ENCODE measurements at places on chromosomes 16 and 17.
A peak's percentile ranks its signal among the peaks of the same experiment; 100 is the strongest.

DNA sequence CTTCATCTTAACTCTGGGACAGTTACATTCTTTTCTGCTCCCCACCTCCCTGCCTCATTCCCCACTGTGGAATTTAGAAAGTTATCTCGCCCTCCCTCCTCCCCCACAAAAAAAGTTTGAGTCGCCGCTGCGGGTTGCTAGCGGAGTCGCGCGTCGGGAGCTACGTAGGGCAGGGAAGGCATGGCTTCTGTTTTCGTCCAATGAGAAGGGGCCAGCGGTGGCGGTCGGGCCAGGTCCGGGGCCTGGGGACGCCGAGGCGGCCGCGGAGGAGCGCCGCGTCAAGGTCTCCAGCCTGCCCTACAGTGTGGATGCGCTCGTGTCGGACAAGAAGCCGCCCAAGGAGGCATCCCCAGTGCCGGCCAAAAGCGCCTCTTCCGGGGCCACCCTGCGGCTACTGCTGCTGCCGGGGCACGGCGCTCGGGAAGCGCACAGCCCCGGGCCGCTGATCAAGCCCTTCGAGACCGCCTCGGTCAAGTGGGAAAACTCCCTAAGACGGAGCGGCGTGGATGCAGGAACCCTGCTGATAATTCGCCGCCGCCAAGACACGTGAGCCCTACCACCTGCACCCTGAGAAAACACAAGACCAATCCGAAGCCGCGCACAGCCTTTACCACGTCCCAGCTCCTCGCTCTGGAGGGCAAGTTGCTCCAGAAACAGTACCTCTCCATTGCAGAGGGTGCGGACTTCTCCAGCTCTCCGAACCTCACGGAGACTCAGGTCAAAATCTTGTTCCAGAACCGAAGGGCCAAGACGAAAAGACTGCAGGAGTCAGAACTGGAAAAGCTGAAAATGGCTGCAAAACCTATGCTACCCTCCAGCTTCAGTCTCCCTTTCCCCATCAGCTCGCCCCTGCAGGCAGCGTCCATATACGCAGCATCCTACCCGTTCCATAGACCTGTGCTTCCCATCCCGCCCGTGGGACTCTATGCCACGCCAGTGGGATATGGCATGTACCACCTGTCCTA lies 8.9 kb downstream of the OR4D1 start:
- DNase-seq = peak; percentile 25

DNA sequence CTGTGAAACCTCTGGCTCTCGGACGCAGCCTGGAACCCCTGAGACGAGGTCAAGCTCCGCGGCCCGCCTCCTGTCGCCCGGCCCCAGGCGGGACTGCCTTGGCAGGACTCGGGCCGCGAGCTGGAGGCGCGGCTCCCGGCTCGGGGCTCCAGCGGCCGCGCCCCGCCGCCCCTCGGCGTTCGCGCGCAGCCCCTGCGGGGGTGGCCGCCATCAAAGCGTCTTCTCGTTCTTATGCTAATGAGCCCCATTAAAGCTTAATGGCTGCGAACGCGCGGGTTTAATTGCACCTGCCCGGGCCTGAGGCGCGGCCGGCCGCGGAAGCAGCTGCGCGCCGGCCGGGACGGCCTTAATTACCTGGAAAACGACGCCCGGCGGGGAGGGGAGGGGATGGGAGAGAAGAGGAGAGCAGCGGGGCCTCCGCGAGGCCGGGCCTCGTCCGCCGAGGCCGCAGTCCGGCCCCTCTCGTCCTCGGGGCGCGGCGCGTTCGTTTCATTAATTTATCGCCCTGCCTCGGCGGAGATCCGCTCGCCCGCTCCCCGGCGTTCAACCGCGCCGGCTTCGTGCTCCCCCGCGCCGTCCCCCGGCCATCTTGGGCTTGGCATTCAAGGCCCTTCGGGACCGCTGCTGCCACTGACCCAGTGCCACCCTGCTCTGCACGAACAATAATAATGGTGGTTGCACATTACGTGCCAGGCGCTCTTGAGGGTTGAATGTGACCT lies 19.2 kb downstream of the RAI1 start:
- DNase-seq = no peak

DNA sequence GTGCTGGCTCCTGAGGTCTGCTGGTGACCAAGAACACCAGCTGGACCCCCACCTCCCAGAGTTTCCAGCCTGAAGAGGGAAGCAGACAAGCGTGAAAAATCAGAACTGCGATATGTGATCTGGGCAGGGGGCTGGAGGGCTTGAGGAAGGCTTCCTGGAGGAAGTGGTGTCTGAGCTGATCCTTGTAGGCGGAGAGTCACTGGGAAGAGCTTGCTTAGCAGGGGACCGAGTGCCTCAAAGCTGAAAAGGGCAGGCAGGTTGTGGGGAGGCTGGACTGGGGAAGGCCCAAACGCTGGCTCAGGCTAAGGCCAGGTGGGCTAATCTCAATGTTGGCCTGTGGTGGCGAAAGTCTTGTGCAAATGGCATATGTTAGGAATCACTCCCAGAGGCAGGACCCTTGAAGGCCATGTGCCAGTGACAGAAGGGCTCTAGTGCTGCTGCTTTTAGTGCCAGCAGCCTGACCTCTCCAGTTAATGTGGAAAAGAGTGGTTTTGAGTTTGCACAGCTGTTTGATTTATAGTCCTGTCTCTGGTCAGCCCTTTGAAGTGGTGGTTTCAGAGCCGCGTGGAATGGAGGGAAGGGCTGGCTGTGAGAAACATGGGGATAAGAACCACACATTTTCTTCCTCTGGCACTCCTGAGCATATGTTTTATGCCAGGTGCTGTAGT lies 85.3 kb upstream of the LGALS9 start:
- no peak for DNase-seq

GRCh38 chr17:10292057-10292937 lies 80.5 kb downstream of the MYH13 start:
- no peak for DNase-seq

GRCh38 chr17:39867084-39867879 lies 720 bp upstream of the ZPBP2 start:
- DNase-seq = peak; percentile 34

DNA sequence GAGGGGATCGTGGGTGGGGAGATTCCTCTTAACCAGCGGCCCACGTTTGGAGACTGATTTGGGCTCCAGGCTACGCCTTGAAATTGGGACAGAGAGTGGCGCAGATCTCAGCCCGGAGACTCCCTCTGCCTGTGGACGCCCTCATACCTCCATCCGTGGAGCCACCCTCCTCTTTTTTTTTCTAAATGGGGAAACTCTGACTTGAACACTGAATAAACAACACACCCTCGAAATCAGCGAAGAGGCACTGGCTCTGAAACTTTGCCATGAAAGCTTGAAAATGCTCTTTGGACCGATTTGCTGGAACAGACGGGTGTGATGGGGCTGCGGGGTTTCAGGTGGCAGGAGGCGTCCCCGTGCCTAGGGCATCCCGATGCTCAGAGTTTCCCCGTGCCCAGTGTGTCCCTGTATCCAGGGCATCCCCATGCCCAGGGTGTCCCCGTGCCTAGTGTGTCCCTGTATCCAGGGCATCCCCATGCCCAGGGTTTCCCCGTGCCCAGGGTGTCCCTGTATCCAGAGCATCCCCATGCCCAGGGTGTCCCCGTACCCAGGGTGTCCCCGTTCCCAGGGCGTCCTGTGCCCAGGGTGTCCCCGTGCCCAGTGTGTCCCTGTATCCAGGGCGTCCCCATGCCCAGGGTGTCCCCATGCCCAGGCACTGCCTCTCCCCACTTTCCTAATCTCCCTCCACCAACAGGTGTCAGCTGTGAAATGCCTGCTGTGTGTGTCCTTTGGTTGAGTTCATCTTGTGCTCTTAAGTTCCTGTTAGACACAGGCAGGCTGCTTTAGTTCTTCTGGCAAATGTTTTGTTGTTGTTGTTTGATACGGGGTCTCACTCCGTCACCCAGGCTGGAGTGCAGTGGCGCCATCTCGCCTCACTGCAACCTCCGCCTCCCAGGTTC lies 187.0 kb downstream of the SEC14L1 start:
- no peak for DNase-seq

- no peak for DNase-seq
Observed at GRCh38 chr16:17397499-17397891, 73.3 kb downstream of the XYLT1 start.

DNA sequence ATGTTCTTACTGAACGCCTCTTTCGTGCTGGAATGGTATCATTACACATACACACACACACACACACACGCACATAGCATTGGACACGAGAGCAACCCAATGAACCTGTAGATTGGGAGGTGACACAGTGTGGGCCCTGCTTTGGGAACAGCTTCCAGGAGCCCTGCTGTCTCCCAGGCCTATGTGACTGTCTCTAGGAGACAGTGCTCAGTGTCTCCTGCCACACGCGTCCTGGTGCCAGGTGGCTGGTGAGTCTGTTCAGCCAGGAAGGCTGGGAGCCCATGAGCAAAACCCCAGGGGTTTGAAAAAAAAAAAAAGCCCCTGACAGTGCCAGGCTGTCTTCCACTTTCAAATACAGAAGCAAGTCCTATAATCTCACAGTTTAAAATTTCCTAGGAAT lies 2.4 kb upstream of the SPOP start:
- DNase-seq = no peak

GRCh38 chr16:63672493-63672892 lies 1449.4 kb downstream of the CDH11 start:
- no peak for DNase-seq

DNA sequence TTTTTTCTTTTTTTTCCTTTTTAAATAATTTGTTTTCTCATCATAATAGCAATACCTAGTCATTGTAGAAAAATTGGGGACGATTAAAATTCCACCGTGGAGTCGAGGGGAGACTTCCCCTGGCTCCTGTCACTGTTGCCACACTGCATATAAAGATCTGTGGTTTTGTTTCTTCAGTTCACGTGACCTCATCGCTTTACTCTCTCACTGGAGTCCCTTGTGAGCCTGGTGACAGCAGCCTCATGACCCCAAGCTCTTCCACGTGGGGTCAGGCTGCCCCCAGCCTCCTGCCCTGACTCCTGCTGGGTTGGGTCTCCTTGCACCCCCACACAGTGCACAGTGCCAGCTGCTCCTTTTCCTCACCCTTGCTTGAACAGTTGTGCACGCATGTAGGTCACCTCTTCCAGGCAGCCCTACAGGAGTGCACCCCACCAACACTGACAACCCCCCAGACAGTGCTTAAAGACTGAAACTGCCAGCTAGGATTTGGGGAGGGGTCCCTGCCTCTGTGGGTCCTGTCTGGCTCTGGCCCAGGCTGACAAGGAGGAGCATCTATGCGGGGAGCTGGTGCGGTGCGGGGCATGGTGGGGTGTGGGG lies 7.3 kb upstream of the METRNL start:
- no peak for DNase-seq

- DNase-seq = no peak
Observed at GRCh38 chr17:58956997-58957724, 149.5 kb downstream of the TRIM37 start.

DNA sequence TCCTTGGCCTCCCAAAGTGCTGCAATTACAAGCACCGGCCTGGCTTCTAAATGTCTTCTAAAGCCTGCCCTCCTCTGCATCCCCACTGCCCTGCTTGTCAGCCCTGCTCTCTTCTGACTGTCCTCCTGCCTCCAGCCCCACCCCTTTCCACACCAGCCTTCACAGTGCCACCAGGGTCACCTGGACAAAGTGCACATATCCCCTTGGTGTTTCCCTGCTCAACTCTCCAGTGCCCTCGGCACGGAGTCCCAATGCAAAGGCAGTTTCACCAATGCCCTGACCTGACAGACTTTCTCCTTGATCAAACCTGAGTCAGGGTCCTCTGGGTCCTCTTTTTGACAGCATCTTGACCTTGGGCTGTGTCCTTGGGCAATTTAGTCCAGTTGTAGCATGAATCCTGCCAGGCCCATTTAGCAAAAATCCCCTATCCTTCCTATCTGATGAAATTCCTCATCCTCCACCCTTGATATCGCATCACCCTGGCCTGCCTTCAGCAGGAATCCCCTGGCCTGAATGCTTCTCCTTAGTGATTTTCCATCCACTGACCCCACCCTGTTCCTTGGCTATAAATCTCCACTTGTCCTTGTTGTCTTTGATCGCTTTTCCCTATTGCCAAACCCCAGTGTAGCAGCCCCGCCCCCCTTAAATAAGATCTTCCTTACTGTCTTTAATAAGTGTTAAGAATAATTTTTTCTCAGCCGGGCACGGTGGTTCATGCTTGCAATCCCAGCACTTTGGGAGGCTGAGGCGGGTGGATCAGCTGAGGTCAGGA lies 42.7 kb upstream of the ETV4 start:
- DNase-seq = no peak

- no peak for DNase-seq
Observed at GRCh38 chr16:71421911-71422310, 19.9 kb downstream of the TLE7 start.

DNA sequence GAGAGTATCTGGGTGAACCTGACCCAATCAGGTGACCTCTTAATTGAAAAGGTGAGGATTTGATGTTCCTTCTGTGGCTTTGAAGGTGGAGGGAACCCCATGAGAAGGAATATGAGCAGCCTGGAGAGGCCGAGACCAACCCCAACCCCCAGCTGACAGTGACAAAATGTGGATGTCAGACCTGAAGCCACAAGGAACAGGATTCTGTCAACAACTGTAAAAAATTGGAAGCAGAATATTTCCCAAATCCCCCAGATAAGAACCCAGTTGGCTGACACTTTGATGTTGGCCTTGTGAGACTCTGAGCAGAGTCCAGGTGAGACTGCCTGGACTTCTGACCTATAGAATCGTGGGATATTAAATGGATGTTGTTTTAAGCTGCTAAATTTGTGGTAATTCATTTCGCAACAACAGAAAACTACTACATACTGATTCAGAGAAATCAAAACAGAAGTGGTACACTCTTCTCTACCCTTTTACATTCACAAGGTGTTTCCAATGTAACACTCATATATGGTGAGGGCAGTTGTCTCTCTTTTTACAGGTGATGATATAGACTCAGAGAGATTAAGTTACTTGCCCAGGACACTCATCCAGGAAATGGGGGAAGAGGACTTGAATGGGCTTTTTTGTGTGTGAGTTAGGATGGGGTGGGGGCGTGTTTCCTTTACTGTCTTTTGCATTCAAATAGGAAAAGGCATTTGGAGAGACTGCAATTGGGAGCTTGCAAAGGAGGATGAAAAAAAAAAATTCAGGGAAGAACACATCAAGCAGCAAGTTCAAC lies 29.8 kb upstream of the SALL1 start:
- DNase-seq = no peak

- no peak for DNase-seq
Observed at GRCh38 chr16:27500801-27501200, 48.9 kb downstream of the GTF3C1 start.

GRCh38 chr17:17377071-17377967 lies 74.1 kb downstream of the NT5M start:
- no peak for DNase-seq

- DNase-seq = no peak
Observed at GRCh38 chr16:66289051-66289680, 77.3 kb upstream of the CDH5 start.

DNA sequence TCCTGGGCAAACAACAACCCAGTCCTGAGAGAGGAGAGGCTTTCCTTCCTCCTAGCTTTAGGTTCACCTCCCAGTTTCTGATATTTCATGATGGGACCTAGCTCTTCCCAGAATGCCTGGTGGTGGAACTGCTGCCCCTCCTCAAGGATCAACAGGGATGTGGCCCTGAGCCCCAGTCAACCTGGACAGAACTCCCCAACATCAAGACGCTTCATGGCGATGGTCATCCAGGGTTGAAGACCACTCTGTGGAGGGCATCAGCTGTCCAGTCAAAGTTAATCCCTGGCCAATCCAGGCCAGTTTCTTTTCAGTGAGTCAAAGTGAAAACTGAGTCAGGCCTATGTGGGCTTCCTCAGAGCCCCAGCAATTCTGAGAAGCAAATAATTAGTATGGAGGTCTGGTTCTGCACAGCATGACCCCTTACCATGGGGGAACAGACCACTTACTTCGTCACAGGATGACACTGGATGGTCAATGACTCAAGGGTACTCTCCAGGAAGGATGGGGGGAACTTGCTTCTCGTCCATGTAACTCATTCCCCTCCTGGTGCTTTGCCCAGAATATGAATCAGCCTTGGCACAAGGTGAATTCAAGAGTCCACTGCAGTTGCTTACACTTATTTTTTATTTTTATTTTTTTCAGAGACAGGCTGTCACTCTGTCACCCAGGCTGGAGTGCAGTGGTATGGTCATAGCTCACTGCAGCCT lies 14.7 kb upstream of the XYLT2 start:
- DNase-seq = no peak

All from stimulated activated CD4-positive, alpha-beta T cell treated with anti-CD3 and anti-CD28 coated beads, Interleukin-1b, Interleukin-23, amount 100 ng/mL, for 1 hour (primary cell).